ENCODE measurements at places on chromosomes 1 and 21. TPM values are rescaled to one million over a fixed set of nuclear protein-coding genes. Genes with fewer than 3 reads are reported as not detected.

Gene DENND2C
- 4.1 TPM for total RNA-seq

Gene ESPN
- under 0.01 TPM for total RNA-seq

Gene KIAA0040
- total RNA-seq = 0.17 TPM

Gene FCGR2B
- total RNA-seq = 0.15 TPM

Gene DCAF8
- 111 TPM for total RNA-seq

Gene AK4
- total RNA-seq = 23.4 TPM

Gene CYP4B1
- total RNA-seq = not detected

Gene ARMH1
- 1.3 TPM for total RNA-seq

Gene RSBN1
- total RNA-seq = 6.9 TPM

Gene OMA1
- total RNA-seq = 39.2 TPM

Gene BRINP3
- total RNA-seq = not detected

Gene LENEP
- total RNA-seq = not detected

Gene CYB561D1
- total RNA-seq = 6.4 TPM

Measured in smooth muscle cell of trachea (primary cell).